Cortex of kidney (tissue), 1 donor: ENCODE measurements at places on chromosomes 4 and X.

GRCh38 chr4:26386386-26386785, 65.6 kb downstream of the RBPJ start:
- DNase-seq: no peak

- DNase-seq: no peak
Measured at GRCh38 chr4:142452161-142452855, 393.8 kb downstream of the INPP4B start.

- DNase-seq: no peak
Measured at GRCh38 chrX:2516623-2517022, 15.8 kb upstream of the DHRSX start.

- no peak for DNase-seq
Measured at GRCh38 chr4:88033309-88033708, 25.9 kb downstream of the PKD2 start.

DNA sequence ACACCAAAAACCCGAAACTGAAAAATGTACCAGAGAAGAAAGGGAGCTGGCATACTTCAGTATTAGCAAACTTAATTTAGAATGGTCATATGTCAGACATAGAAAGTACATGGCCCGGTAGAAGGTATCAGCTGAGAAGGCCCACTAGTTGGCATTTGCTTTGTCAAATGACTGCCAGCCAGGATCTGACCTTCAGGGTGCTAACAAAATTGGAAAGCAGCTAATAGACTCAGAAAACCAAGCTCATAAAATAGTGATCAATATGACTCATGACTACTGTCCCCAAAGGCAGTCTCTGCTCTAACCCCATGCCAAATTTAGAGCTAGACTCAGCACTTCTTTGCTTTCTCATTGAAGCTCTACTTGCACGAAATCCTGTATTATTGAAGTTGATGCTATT, 342.7 kb downstream of the PDGFC start:
- DNase-seq: no peak

GRCh38 chr4:32858971-32859370, 2138.8 kb downstream of the PCDH7 start:
- no peak for DNase-seq

DNA sequence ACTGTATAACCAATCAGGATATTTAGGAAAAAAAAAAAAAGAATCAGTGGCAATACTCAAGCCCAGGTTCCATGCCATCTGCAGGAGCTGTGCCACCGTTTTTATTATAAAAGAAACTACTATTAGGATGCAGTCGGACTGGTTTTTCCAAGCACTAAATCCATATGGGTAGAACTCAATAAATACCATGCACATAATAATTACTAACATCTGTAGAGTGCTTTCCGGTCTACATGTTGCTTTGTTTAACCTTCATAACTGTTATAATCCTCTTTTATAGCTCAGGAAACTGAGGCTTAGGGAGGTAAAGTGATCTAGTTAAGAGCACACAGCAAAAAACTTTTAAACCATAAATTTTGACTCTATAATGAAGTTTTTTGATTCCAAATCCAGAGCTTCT, 24.0 kb downstream of the ARSJ start:
- DNase-seq: no peak

GRCh38 chr4:88458104-88458740, 1.3 kb downstream of the HERC5 start:
- no peak for DNase-seq

- no peak for DNase-seq
Measured at GRCh38 chr4:67892253-67892652, 8.5 kb upstream of the TMPRSS11D start.

GRCh38 chr4:152462695-152463094, 73.2 kb downstream of the FBXW7 start:
- DNase-seq: no peak
